ENCODE measurements at places on chromosomes 11 and 22.

- DNase-seq = peak; percentile 9
These were observed 82.1 kb downstream of the CDKN1C start for GRCh38 chr11:2803186-2804091.

DNA sequence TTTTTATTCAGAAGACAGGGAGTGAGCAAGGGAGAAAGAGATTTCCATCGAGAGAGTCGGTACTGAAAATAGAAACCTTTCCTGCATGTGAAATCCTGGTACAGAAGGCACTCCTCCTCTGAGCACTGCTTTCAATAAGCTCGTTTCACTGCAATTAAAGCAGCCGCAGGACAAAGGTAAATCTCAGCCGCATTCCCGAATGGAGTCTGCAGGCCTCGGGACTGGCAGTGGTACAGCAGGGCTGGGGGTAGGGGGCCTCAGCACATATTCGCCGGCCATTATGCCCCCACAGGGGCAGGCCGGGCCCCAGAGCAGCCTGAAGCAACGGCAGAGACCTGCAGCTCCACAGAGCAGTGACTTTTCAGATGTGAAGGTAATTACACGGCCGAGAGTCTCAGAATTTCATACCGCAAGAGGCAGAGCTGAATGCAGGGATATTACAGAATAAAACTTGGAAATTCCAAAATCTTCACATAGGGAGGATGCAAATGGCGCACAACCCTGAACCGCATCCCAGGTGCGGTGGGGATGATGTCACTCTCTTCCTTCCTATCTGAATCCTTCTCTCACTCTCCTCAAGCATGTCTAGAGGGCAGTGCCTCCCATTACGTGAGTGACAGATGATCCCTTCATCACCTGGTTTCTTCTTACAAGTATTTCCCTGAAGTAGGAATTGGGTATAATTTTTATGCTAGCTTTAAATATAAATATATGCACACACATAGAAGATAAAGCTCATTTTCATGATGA is 622.1 kb downstream of the OPCML start:
- no peak for DNase-seq

- DNase-seq = no peak
These were observed 195.7 kb downstream of the ADAMTS15 start for GRCh38 chr11:130644187-130644586.

DNA sequence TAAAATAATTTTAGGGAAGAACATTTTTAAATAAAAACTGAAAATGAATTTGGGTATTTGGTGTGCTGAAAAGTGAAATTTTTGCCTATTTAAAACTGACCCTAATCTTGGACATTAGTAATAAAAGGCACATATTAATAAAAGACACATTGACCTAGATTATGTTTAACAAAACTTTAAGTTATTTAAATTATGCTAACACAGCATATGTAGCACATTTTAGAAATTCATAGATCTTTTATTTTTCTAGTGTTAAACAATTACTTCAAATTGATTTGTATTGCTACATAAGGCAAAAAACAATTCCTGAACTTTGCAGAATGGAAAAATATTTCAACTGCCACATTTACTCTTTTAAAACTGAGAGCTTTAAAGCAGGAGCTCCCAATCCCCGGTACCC is 10.6 kb downstream of the C11orf58 start:
- no peak for DNase-seq

DNA sequence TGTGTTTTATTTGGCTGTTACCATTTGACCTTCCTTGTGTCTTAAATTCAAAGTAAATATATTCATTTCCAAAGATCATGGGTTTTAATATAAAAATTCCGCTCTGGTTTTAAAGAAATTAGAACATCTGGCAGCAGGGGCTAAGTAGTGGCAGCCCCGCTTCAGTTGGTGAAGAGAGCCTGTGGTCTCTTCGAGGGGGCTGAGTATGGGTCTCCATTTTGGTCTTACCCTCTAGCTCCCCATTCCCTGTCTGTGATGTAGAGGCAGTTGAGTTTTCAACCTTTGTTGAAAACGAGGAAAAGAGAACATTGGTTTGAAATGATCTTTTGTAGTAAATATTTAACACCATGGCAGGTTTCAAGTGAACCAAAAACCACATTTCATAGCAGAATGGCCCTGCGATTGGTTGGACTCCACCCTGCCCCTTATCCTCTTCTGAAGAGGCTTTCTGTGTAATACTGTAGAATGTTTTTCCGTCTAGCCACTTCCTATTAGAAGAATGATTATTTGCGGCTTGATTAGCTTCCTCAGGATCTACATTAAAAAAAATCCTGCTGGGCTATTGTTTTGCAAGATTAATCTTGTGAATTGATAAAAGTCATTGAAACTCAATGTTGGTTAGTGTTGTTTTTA is 17.7 kb downstream of the APLP2 start:
- no peak for DNase-seq

GRCh38 chr11:35932681-35933319 is 11.1 kb upstream of the LDLRAD3 start:
- no peak for DNase-seq

GRCh38 chr11:67482275-67482826 is 475 bp upstream of the AIP start:
- no peak for DNase-seq

GRCh38 chr22:30047364-30047738 is 32.9 kb upstream of the HORMAD2 start:
- no peak for DNase-seq

DNA sequence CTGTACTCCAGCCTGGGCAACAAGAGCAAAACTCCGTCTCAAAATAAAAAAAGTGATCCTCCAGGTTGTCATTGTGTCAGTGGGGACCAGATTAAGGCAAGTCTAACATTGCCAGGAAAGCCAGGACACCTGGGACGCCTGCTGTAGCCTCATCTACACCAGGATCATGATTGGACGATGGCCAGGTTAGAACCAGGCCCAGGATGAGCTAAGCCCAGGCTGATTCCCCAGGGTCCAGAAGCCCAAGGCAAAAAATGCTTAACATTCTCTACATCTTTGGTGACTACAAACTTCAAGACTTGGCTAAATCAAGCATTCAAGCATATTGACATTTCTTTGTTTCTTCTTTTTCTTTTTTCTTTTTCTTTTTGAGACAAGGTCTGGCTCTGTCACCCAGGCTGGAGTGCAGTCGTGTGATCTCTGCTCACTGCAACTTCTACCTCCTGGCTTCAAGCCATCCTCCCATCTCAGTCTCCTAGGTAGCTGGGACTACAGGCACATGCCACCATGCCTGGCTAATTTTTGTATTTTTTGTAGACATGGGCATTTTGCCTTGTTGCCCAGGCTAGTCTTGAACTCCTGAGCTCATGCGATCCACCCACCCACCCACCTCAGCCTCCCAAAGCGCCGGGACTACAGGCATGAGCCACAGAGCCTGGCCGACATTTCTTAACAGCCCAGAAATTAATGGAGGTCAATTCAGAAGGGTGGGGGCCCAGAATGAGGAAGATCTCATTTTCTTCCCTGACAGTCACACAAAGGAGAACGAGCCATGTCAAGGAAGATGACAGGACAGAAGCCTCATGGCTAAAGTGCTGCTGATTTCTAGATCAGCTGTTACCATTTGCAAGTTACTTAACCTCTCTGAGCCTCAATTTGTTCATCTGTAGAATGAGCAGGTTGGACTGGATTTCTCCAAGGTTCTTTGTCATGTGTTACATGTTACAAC is 12.5 kb upstream of the PTPRJ start:
- DNase-seq = no peak

DNA sequence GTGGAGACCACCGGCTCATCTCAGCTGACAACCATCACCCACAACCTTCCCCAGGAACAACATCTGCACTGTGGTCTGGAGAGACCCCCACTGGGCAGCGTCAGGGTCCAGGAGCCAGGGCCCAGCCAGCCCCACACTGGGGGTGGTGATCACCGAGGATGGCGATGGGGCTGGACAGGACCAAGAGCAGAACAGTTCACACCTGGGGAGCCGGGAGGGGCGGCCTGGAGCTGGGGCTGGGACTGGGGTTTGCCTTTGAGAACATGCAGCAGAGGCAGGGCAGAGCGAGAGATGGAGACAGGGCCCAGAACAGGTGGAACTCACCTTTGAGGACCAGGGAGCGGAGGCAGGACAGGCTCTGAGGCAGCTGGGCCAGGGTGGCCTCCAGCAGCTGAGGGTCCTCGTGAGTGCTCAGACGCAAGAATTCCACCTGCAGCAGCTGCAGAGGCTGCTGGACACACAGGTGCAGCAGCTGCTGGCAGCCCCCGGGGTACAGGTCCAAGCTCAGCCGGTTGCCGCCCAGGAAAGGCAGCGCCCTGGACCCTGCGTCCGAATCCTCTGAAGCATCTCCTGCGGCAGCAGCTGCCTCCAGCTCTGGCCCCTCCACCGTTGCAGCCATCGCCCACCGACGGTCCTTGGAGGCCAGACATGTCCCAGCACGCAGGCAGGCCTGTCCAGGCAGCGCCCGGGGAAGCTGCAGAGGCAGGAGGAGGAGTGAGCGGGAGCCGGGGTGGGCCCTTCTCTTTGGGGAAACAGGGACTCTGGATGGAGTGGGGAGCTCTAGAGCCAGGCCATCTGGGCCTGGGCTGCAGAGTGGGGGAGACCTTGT is 1.0 kb downstream of the PIDD1 start:
- no peak for DNase-seq

GRCh38 chr11:107706531-107706930 is 5.3 kb downstream of the SLN start:
- DNase-seq = no peak

Measured in activated naive CD4-positive, alpha-beta T cell treated with anti-CD3 and anti-CD28 coated beads, Interleukin-2, amount 50 U/mL, for 16 hours (primary cell).